Activated CD8-positive, alpha-beta T cell treated with anti-CD3 and anti-CD28 coated beads for 36 hours (primary cell): ENCODE measurements at places on chromosomes 6 and 20. TPM values are rescaled to one million over a fixed set of nuclear protein-coding genes. Genes with fewer than 3 reads are reported as not detected.

GRCh38 chr6:56838016-56838555 is 116.8 kb upstream of the BEND6 start:
- H3K36me3 ChIP-seq: no peaks in the 10 kb centered on the region
- H3K27me3 ChIP-seq: peaks cover 50% of the 10 kb centered on the region
- H3K4me3 ChIP-seq: no peak overlapping the region
- H3K4me1 ChIP-seq: peaks cover 6% of the 10 kb centered on the region
- H3K27ac ChIP-seq: no peak overlapping the region

DNA sequence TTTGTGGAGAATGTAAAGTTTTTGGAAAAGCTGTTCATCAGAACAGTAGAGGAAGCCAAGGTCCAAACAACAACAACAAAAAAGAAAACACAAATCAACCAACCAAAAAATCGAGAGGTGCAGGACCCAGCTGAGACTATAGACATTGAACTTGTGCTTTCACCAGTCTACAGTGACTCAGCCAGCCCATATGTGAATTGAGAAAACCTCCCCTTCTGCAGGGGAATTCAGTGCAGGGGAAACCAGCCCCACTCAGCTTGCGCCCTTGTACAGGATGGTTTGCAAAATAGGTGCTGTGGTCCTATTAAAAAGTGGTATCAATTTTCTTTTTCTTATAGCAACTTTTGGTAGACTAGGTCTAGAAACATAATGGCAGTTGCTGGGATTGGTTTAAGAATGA is 21.3 kb downstream of the MLIP start:
- no peaks in the 10 kb centered on the region for H3K4me1 ChIP-seq
- no peak overlapping the region for H3K4me3 ChIP-seq

- H3K36me3 ChIP-seq: peaks cover 14% of the 10 kb centered on the region
- H3K27ac ChIP-seq: no peak overlapping the region
- H3K27me3 ChIP-seq: no peaks in the 10 kb centered on the region
- no peak for DNase-seq
- peaks cover 1% of the 10 kb centered on the region for H3K4me1 ChIP-seq
These were observed 36.3 kb downstream of the PYGB start for GRCh38 chr20:25284131-25284601.

DNA sequence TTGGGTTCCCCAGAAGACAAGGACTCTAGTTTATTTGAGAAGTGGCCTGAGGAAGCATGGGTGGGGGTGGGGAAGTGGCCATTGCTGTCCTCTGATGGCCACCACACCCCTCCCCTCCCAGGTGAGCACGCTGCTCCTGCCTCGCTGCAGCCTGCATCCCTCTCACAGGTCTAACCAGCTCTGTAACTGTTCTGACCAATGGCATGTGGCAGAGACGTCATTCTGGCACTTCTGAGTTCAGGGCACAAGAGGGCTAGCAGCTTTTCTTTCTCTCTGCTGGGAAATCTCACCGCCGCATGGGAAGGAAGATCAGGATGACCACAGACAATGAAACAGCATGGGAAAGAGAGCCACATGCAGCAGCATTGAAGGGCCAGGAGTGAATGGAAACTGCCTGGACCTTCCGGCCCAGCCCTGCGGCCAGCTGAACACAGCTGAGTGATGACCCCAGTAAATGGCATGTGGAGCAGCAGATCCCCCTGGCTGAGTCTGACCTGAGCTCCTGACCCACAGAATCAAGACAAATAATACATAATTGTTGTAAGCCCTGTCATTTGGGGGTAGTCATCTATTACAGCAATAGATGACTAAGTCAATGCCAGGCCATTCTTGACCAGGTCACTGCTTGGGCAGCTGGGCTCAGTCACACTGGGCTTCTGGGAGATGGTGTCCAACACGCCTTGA is 179.8 kb downstream of the LINC00237 start:
- no peak for DNase-seq
- H3K4me1 ChIP-seq: no peaks in the 10 kb centered on the region
- peaks cover 11% of the 10 kb centered on the region for H3K27me3 ChIP-seq
- no peak overlapping the region for H3K27ac ChIP-seq
- no peak overlapping the region for H3K4me3 ChIP-seq

DNA sequence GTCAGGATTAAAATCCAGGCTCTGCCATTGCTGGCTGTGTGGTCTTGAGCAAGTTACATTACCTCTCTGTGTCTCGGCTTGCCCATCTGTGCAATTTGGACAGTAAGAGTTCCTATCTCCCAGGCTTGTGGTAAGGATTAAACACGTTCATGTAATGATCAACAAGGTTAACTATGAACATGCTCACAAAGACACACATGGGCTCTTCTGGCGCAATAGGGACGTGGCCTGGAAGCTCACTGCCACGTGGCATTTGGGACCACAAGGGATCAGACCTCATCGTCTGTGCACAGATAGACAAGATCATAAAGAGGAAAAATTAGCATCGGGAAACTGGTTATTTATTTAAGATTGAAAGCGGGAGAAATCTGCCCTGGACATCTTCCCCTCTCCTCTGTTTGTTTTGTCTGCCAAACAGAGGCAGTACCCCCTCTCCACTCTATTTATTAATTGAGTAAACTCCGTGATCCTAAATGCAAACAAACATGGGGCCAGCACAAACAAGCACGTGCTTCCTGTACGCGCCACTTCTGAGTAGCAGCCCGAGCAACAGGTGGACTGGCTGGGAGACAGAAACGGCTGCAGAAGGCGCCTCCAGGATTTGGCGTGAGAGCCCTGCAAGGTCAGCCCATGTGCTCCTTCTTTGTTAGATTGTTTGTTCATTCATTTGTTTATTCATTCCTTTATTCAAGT is 95.0 kb downstream of the CDH26 start:
- no peak for DNase-seq
- H3K36me3 ChIP-seq: no peaks in the 10 kb centered on the region
- H3K27ac ChIP-seq: no peak overlapping the region
- H3K4me3 ChIP-seq: no peak overlapping the region

GRCh38 chr6:167722634-167723309 is 103.9 kb upstream of the AFDN start:
- H3K4me1 ChIP-seq: no peaks in the 10 kb centered on the region
- no peak overlapping the region for H3K27ac ChIP-seq
- H3K27me3 ChIP-seq: peaks cover 24% of the 10 kb centered on the region
- H3K4me3 ChIP-seq: no peak overlapping the region
- H3K36me3 ChIP-seq: no peaks in the 10 kb centered on the region

GRCh38 chr6:136614350-136614749 is 64.1 kb upstream of the MAP7 start:
- no peak for DNase-seq
- H3K36me3 ChIP-seq: peaks cover 5% of the 10 kb centered on the region
- H3K4me3 ChIP-seq: no peak overlapping the region
- peaks cover 6% of the 10 kb centered on the region for H3K4me1 ChIP-seq
- H3K27ac ChIP-seq: no peak overlapping the region
- H3K27me3 ChIP-seq: no peaks in the 10 kb centered on the region

DNA sequence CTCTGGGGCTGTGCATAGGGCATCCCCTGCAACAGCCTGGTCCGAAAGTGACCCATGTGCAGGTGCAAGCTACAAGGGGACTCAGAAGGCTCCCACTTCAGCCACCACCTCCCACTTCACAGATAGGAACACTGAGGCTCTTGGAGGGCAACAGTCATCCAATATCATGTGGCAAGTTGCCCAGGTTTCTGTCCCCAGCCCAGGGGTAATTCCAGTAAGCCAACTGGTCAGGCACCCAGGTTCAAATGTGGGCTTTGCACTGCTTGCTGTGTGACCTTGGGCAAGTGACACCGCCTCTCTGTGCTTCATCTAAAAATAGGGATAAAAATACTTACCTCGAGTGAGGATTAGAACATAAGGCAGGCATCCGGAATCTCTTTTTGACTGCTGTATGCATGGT is 62.0 kb upstream of the SIRPA start:
- no peaks in the 10 kb centered on the region for H3K4me1 ChIP-seq
- no peak overlapping the region for H3K27ac ChIP-seq
- H3K36me3 ChIP-seq: no peaks in the 10 kb centered on the region
- H3K4me3 ChIP-seq: no peak overlapping the region
- peaks cover 4% of the 10 kb centered on the region for H3K27me3 ChIP-seq

- no peaks in the 10 kb centered on the region for H3K36me3 ChIP-seq
- peaks cover 8% of the 10 kb centered on the region for H3K27me3 ChIP-seq
- no peak overlapping the region for H3K27ac ChIP-seq
- H3K4me3 ChIP-seq: no peak overlapping the region
- no peaks in the 10 kb centered on the region for H3K4me1 ChIP-seq
These were observed 221.6 kb downstream of the LAMA2 start for GRCh38 chr6:129104560-129104959.

- peaks cover 6% of the 10 kb centered on the region for H3K4me1 ChIP-seq
- H3K36me3 ChIP-seq: no peaks in the 10 kb centered on the region
- H3K4me3 ChIP-seq: no peak overlapping the region
- H3K27ac ChIP-seq: no peak overlapping the region
- H3K27me3 ChIP-seq: peaks cover 41% of the 10 kb centered on the region
These were observed 141.7 kb downstream of the EDN3 start for GRCh38 chr20:59441860-59442810.

GRCh38 chr20:58716476-58717277 is 24.1 kb downstream of the NPEPL1 start:
- DNase-seq: no peak
- H3K36me3 ChIP-seq: no peaks in the 10 kb centered on the region
- H3K27ac ChIP-seq: no peak overlapping the region
- H3K4me3 ChIP-seq: no peak overlapping the region
- H3K27me3 ChIP-seq: peaks cover 3% of the 10 kb centered on the region

DNA sequence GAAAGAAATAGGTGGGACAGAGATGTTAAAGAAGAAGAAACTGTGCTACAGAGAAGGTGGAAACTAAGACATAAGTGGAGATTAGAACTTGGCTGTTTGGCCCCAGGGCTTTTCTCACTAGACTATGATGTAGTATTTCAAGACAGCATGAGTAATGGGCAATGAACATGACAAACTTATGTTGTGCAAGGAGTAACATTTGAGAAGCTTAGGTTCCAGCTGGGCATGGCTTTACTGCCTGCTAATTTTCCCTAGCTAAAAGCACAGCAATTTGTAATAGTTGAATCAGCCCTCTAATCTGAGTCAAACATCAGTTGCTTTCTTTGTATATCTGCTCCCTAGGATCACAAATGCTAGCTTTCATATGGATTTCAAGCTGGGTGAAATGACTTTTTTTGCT is 294.3 kb upstream of the BMP2 start:
- no peak for DNase-seq
- H3K27ac ChIP-seq: no peak overlapping the region
- no peaks in the 10 kb centered on the region for H3K4me1 ChIP-seq
- H3K4me3 ChIP-seq: no peak overlapping the region

DNA sequence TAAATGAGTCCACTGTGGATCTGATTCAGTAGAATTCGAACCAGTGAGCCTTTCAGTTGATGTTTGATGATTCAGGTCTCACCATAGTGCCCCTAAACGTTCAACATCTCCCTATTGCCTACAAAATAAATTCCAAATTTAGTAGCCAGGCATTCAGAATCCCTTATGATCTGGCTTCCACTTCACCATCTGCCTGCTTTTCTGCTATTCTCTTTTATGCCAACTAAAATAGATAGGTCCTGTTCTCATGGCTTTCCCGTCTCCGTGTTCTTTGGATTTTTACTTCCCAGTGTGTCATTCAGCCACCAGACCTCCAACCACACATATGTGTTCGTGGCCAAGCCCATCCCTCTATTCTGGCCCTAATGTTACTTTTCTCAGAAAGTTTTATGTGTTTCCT is 410.4 kb downstream of the LMBRD1 start:
- no peak overlapping the region for H3K4me3 ChIP-seq
- H3K36me3 ChIP-seq: no peaks in the 10 kb centered on the region
- no peaks in the 10 kb centered on the region for H3K4me1 ChIP-seq
- no peak overlapping the region for H3K27ac ChIP-seq
- no peak for DNase-seq
- H3K27me3 ChIP-seq: no peaks in the 10 kb centered on the region

DNA sequence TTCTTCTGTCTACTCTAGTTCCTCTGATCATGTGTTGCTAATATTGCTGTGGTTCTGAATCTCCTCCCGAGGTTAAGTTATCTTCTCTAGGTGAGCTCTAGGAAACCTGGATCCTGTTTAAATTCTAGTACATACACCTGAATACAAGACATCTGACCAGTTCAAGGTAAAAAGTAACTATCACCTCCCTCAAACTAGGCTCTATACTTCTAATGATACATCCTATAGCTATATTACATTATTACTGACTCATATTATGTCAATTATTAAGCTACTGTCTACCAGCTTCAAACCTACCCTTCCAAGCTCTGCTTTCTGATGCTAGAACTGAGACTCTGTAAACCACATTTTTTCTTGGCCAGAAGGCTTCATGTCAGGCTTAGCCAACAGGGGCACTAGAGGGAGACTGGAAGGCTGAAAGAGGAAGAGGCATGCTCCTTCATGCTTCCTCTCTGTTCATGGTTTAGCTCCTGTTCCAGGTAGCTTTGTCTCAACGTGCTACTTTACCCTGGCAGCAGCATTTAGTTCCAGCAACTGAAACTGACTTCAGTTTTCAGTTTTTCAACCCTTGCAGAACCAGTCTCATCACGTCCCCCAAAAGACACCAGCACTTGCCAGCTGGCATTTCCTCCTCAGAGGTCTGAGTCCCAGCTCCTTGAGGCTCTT is 148.4 kb upstream of the TOP1 start:
- no peaks in the 10 kb centered on the region for H3K36me3 ChIP-seq
- H3K27ac ChIP-seq: no peak overlapping the region
- no peak for DNase-seq
- no peaks in the 10 kb centered on the region for H3K27me3 ChIP-seq

The TCP11 gene
- total RNA-seq: not detected

DNA sequence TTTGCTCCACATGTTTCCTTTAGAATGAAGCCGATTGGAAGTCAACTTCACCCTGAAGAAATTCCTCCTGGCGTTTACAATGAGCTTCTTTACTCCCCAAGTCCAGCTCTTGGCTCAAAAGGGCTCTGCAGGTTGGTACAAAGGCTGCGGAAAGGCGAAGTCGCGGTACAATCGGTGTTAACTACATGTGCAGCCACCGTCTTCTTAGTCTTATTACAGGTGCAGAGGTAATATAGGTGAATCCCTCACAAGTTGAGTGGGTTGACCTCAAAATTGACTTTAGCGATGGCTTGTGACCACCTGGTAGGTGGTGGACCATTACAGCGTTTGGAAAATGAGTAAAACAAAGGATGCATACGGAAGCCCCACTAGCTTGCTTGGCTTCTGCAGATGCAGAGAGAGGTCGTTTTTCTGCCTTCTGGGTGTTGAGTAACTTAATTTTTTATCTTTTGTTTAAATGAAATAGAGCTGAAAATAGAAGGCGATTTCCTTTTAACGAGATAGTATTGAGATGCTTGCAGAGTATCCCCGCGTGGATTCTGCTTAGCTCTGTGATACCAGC is 98.0 kb downstream of the TRIM27 start:
- H3K4me3 ChIP-seq: no peak overlapping the region
- H3K27ac ChIP-seq: no peak overlapping the region
- DNase-seq: no peak
- no peaks in the 10 kb centered on the region for H3K36me3 ChIP-seq

The ULBP1 gene
- 2.7 TPM for total RNA-seq

DNA sequence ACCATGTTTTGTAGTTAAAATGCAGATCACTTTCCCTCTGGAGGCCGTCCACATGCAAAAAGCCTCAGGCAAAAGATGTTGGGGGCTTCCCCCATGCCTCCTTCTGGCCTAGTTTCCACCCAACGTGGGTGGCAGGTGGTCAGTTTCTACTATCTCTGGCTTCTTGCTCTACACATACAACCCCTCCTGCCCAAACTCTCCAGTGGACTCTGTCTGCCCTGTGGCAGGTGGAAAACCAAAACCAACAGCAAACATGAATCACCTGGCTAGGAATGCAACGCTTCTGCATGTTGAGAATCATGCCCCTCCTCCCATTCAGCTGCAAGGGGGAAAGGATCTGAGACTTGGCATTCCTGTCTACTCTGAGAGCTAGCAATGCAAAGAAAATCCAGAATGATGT is 94.8 kb downstream of the MBOAT1 start:
- H3K27me3 ChIP-seq: no peaks in the 10 kb centered on the region
- H3K4me1 ChIP-seq: no peaks in the 10 kb centered on the region
- DNase-seq: peak; percentile 2
- H3K36me3 ChIP-seq: no peaks in the 10 kb centered on the region
- H3K4me3 ChIP-seq: no peak overlapping the region
- no peak overlapping the region for H3K27ac ChIP-seq
